Right renal cortex interstitium (tissue), 3 donors: ENCODE measurements at places on chromosomes 6 and 20. TPM values are rescaled to one million over a fixed set of nuclear protein-coding genes. Genes with fewer than 3 reads are reported as not detected.

DNA sequence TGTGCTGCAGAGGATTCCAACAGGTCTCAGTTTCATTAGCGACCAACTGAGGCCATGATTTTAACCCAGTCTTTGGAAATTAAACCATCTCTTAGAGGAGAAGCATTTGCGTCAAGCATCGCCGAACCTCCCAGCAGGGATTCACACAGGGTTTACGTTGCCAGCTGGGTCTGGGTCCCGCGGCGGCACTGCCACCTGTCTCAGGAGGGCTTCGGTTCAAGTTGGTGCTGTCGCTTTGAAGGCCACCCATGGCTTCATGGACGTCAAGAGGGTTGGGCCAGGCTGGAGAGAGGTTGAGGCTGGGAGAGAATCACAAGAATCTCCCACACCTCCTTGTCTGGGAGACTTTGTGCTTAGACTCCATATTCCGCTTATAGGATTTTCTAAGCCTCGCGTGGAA lies 43.0 kb upstream of the FRMD1 start:
- no peak for DNase-seq

DNA sequence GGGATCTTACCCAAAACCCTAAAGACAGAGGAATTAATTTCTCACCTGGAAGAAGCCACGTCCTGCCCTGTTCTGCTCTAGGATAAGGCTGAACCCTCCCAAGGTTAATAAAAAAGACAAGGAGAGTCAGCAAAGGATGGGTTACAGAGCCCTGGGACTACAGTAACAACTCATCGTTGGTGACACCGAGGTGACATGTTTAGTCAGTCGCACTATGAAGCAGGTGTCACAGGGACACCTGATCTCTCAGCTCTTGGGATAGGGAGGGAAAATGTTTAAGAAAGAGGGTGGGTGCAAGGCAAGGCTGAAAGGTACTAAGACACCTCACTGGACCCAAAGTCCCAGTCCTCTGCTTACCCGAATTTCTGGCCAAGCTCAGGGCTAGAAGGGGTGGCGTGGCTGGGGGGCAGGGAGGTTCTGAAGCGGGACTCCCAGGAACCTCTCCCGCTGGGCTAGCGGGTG lies 562 bp downstream of the MOCS1 start:
- DNase-seq: no peak

DNA sequence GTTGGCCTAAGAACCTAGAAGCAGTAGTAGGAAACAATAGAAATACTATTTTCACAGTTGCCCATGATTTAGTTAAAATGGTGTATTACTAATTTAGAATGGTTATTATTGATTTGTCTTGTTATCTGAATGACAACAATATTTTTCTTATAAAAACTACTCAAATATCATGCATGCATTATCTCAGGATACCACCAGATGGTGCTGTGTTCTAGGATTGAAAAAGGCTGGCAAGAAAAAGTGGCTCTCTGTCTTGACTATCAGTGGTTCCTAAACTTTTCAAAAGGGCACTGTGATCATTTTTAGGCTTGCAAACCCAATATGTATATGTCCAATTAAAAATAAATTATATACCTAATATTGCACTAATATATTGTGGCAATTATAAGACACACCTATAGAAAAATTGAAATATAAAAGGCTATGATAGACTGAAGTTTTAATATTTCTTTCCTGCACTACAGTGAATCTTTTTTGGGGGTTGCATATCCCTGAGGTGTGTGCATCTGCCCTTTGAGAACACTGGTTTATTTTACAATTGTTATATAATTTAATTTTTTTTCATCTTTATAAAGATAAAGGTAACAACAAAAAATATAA lies 131.7 kb upstream of the MLIP start:
- DNase-seq: no peak

Gene ME1
- 2.4 TPM for polyA plus RNA-seq
